ENCODE measurements at places on chromosomes 3 and 15. TPM values are rescaled to one million over a fixed set of nuclear protein-coding genes. Genes with fewer than 3 reads are reported as not detected.
A peak's percentile ranks its signal among the peaks of the same experiment; 100 is the strongest.

Gene SERPINI1
- 1.9 TPM for polyA plus RNA-seq

DNA sequence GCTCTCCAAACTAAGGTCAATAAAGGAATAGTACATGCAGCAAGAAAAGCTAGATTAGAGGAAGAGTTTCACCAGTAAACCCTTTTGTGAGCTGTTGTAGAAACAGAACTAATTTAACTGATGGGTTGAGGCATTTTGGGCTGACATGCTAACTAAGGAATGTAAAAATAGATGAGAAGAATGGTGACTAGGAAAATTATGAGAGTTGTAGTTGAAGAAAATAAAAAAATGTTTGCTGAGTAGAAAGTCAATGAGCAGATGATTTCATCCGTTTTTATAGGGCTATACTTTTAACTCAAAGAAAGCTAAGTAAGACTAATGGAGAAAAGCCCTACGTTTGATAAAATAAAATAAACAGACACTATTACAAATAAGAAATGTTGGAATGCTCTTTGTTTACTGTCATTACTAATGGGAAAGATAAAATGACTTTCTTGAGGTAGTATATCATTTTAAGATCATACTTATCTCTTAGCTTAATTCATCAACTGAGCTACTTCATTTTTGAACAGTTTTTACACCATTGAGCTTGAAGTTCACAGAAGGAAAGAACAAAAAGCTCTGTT lies 209.4 kb upstream of the DPH6 start:
- no peak for DNase-seq

- no peak for DNase-seq
These were observed 33.5 kb downstream of the TKT start for GRCh38 chr3:53222183-53222901.

Gene FEZF2
- polyA plus RNA-seq: not detected

DNA sequence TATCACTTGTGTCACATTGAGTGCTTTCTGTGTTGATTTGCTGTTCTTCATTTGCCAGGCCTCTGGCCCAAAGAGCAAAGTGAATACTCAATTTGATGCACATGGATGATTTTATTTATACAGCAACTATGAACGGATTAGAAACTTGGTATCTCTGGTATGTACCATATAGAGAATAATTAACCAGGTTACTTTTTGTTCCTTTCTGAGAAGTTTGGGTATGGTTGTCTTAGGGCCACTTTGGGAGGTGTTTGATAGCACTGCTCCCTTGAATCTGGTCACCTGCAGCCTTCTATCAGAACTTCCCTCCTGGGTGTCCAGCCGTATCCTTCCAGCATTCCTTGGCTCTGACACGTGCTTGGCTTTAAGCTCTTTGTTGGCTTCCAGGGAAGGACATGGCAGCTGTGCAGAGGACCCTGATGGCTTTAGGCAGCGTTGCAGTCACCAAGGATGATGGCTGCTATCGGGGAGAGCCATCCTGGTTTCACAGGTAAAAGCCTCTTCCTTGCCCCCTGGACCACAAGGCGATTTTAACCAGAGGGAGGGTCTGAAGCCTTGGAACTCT lies 12.7 kb downstream of the TAGLN3 start:
- no peak for DNase-seq

GRCh38 chr3:183411216-183411922 lies 17.1 kb downstream of the MCF2L2 start:
- peak; percentile 22 for DNase-seq

- DNase-seq: no peak
These were observed 243.5 kb upstream of the UBE2E2 start for GRCh38 chr3:22959593-22959992.

- DNase-seq: no peak
These were observed 604 bp upstream of the TJP1 start for GRCh38 chr15:29822684-29823459.

Gene SYNPR
- not detected for polyA plus RNA-seq

DNA sequence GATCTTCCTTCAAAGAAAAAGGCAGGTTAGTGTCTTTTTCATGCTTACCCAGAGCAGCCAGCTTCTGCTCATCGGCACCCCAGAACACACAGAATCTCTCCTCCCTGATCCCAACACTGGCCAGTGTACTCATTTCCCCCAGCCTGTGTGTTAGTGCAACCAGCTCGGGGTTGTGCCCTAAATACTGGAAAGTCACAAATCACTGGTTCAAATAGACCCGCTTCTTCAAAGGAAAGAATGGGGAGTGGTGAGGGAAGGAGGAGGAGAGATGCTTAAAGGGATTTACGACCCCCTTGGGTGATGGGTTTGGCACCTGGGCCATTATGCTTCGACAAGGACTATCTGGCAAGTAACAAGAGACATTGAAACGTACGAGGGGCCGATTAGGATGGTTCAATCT lies 114.0 kb downstream of the FOXB1 start:
- no peak for DNase-seq

DNA sequence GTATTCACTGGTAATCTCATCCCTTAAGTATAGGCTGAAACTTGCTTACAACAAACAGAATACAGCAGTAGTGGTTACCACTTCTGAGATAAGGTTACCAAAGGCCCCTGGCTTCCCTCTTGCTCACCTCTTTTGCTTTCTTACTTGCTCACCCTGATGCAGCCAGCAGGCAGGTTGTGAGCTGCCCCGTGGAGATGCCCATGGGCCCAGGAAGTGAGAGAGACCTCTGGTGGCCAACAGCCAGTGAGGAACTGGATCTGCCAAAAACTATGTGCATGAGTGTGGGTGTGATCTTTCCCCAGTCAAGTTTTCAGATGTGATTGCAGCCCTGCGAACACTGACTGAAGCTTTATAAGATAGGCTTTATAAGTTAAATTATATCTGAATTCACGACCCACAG lies 48.7 kb downstream of the NMNAT3 start:
- peak; percentile 9 for DNase-seq

GRCh38 chr3:97942801-97943546 lies 29.3 kb downstream of the RIOX2 start:
- DNase-seq: no peak

DNA sequence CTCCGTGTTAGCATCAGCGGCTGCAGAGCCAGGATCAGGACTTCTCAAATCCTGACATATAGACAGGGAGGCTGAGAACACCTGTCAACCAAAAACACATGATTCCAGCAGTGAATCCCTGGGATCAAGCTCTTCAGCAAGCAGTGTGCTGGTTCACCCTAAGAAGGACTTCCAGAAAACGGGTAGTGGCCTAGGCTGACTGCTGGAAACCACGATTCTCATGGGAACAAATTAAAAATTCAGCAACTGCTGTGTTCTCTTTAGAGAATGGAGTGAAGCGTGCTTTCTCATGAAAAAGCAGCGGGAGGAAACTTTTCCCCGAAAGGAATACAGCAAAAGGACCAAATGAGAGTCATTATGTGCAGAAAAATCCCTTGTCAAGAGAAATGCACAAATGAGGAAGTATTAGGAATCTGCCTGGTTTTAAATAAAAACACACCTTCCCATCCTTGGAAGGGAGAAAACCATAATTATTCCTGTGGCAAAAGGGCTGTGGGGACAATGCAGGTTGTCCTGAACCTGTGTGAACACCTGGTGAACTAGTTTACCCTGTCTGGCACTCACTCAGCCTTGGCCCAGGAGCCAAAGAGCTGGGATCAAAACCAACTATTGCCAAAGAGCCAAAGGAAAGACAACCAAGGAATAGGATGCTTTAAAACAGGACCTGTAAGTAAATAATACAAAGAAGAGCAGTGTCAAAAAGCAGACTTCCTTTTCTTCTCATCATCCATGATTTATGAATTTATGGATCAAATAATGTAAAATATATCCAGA lies 13.4 kb downstream of the IL12A start:
- DNase-seq: no peak

Gene NR2E3
- polyA plus RNA-seq: not detected

GRCh38 chr3:127458696-127459604 lies 131.6 kb downstream of the TPRA1 start:
- DNase-seq: peak; percentile 41

- DNase-seq: no peak
These were observed 28.6 kb upstream of the PLXNA1 start for GRCh38 chr3:126954141-126954842.

Gene KBTBD12
- not detected for polyA plus RNA-seq

DNA sequence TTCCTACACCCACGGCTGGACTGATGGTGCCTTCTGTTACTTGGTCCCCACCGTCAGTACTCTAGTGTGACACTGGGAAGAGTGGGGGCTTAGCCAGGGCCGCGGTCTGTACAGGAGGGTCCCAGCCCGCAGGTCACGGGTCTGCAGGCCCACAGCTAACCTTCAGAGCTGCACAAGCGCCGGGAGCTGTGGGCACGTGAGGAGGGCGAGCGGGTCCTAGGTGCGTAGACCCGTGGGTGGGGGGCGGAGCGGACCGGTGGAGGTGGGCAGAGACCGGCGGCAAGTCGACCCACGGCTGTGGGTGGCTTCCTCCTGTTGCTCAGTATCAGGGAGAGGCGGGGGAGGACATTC lies 1.2 kb downstream of the TNFAIP8L3 start:
- DNase-seq: no peak

DNA sequence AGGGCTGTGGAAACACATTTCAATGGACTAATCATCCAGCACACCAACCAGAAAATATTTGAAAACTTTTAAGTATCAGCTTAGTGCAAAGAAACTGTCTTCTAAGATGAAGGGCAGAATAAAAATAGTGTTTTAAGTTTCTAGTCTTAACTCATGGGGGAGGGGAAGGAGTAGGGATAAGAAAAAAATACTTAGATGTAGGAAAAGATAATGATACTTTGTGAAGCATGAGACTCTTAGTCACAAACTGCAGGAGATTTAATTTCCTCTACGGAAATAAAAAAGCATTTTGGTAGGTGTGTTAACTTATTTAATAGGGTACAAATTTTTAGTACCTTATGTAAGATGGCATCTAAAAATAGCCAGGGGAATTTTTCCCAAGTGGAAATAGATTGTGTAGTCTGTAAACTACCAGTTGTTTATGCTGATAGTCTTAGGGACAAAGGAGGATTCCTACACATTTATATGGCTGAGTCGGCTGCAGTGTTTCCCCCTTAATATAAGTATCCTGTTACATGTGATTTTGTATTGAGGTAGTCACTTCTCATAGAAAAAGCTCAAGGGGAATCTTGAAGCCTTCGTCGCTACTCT lies 78.2 kb upstream of the GBE1 start:
- DNase-seq: no peak

GRCh38 chr3:189883113-189883753 lies 237.5 kb downstream of the P3H2 start:
- no peak for DNase-seq

DNA sequence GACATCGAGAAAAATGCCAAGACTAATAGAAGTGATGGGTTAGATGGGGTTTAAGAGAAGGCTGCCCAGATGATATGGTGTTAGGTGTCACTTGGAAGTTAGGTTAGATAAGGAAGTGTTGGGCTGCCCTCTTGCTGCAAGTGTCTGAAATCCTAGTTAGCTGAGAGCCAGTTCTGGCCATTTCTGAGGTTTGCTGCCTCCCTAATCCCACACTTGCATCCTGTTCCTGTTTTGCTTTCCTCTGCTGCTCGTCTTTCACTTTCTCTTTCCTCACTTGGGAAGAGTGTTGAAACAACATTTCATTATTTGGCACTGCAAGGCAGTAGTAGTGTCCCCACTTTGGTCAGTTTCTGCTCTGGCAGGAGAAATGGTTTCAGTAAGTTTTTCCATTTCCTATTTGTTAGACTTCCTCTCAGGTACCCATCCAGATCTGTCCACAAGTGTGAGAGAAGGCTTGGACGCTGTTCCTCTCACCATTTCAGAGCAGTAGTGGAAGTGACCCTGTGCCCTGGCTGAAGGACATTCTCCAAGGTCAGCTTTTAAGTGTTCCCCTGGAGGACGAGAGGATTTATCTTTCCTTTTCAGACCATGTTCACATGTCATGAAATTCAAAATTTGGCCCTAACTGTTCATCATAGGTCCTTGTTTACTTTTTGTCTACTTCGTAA lies 93.3 kb downstream of the ADAMTSL3 start:
- DNase-seq: no peak

DNA sequence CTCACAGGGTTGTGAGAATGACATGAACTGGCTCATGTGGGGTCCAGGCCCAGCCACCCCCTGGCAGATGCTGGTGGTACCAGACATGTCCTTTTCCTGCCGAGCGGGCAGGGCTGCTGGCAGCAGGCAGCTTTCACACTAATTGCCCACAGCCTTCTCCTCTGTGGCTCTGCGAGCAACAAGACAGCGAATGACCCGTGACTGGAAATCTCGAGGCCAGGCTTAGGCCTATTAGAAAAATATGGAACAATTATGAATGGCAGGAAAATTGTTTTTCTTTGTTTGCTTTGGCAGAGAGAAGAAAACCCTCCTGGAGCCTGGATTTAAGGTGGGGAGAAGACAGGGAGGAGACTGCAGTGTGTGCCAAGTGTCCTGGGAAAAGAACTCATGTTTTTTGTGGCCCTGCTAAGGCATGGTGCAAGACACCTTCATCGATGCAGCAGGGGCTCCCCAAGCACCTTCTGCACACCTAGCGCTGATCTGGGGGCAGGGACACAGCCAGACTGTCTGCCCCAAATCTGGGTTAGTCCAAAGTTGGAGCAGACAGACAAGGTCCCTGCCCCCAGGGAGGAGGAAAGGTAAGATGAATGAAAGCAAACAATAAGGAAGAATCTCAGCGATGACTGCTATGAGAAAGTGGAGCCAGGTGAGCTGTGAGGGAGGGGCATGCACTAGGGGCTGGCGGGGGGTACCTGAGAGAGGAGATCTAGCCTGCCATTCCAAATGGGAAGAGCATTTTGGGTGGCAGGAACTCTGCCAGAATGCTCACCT lies 193.8 kb upstream of the TLE3 start:
- DNase-seq: no peak

Gene GP9
- not detected for polyA plus RNA-seq

DNA sequence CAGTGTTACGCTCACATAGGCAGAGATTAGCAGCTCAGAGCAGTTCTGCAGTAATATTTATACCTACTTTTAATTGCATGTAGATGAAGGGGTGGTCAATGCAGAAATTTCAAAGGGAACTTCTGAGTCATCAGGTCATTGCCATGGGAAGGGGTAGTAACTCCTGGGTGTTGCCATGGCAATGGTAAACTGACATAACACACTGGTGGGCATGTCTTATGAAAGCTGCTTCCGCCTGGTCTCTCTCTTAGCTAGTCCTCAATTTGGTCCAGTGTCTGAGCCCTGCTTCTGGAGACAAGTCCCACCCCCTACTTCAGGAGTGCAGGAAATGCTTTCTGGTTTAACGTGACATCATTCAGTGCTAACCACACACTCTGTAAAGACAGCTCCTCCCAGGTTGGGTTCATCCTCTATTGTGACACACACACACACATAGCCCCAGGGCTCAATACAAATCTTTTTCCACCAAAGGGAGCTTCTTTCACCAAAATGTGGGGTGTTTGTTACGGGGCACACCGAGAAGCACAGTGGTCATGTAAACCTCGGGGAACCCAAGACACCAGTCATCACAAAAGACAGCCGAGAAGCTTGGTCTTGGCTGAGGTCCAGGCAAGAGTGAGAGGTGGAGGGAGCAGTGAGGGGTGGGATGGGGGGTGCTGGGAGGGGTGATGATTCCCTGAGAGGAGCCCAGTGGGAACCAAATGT lies 74.5 kb downstream of the TLE3 start:
- DNase-seq: no peak

Gene GABRB3
- polyA plus RNA-seq: 0.27 TPM

GRCh38 chr3:7800006-7800780 lies 701.4 kb upstream of the LMCD1 start:
- DNase-seq: no peak

Gene HRG
- polyA plus RNA-seq: not detected
